ENCODE measurements at places on chromosomes 7 and 10.

DNA sequence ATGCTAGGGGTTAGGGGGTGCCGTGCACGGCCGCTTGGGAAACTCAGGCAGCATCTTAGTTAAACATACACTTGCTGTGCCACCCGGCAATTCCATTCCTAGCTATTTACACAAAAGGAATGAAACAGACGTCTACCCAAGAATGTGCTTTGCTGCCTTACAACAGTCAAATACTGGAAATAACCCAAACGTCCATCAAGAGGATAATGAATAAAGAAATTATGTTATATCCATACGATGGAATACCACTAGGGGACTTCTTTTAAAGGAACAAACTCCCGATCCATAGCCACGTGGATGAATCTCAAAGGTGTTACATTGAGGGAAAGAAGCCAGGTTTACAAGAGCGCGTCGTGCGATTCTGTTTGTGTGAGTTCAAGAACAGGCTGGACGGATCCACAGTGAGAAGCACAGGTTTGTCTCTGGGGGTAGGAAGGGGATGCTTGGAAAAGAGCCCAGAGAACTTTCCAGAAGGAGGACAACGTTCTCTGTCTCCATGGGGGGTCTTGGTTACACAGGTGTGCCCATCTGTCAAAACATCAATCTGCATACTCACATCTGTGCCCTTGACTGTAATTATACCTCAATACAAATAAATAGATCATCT lies 41.8 kb downstream of the STK32C start:
- DNase-seq, result no peak

DNA sequence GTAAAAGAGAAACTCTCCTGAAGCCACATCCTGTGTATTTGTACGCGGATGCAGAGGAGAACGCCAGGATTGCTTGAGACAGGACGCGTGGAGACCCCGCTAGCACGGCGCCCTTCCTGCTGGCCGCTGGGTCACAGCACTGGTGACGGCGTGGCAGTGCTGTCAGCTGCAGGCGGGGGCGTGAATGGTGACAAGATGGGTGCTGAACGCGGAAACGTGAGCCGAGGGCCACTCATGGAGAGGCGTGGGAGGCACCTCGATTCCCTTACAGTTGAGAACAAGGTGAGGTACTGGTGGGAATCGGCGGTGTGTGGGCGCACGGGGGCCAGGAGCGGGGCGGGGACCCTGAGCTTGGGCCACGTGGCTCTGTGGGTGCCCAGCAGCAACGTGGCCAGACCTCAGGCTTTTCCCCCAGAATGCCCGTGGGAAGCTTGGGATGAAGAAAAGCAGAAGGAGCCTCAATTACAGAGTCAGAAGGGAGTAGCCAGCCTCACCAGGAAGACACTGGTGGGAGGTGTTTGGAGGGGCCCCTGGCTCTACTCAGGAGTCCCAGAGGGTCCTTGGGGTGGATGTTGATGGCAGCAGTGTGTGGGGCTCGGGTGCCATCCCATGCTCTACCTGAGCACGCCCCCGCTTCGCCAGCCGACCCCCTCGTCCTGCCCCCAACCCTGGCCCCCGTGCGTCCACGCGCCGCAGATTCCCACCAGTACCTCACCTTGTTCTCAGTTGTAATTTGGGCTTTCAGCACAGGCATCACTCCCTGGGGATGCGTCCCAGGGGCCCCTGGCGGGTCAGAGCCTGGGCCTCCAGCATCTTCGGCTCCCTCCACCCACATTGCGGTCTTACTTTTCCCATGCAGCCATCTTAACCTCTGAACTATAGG lies 208.4 kb upstream of the TCERG1L start:
- no peak for DNase-seq

GRCh38 chr7:147053746-147054145 lies 937.1 kb downstream of the CNTNAP2 start:
- DNase-seq, result no peak

DNA sequence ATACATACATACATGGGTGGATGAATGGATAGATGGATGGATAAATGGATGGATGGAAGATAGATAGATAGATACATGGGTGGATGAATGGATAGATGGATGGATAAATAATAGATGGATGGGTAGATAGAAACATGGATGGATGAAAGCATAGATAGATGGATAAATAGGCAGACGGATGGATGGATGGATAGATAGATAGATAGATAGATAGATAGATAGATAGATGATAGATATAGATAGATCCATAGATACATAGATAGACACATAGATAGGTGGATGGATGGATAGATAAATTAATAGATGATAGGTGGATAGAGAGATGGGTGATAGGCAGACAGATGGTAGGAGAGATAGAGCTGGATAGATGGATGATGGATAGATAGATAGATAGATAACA lies 68.5 kb downstream of the FAM204A start:
- no peak for DNase-seq

DNA sequence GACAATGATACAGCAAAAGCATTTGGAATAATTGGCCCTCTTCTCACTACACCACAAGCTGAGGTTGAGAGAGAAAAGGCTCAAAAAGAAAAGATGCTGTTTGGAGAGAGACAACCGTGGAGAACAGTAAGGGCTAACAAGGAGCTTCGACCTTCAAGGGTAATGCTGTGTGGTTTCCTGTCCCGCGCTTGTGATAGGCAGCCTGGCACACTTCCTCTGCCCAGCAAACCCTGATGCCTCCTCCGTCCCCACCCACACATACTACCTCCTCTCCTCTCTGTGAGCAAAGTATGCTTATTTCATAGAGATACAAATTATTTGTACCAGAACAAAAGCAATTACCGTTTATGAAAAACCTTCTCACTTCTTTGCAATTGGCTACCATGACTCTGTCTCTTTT lies 755.4 kb downstream of the KCNMA1 start:
- DNase-seq, result no peak

DNA sequence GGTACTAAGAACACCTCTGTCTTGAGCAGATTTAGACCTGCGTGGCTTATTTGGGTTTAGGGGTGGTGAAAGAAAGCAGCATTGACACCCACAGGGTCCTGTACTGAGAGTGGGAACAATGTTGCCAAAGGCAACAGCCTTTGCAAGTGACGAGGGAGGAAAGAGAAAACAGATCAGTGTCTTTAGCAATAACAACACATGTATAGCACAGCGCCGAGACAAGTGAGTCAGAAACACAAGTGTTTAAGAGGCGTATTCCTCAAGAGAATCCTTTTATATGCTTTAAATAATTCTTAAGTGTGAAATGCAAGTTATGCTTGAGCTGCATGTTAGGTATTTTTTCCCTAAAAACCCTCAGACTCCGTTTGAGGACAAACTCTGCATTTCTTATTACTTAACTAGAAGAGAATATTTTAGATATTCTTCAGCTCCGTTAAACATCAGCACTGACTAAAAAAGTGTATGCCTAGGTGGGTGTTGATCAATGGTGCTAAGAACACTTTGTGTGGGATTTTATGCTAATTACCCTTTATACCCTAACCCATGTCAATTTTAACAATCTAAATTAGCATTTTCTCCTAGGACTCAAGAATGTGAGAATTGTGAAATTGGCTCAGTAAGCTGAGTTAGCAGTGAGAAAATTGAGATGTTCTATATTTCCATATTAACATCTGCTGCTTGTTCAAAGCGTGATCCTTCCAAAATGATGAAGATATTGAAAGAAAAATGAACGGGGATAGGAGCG lies 1095.4 kb upstream of the CELF2 start:
- no peak for DNase-seq

DNA sequence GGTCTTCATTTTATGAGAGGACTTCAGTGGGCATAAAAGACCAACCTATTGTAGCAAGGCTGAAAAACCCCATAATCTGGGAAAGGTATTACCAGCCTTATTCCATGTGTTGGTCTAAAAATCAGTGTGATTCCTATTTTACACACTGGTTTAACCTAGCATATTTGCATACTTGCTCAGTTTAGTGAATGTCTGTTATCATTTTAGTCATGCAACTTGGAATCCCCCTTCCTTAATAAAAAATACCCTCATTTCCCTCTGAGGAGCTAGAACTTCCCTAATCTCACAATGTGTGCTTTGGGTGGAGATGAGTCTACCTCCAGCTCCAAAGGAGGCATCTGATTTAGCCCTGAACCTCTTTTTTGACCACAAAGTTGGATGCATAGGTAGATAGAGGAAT lies 312.8 kb upstream of the SORCS1 start:
- no peak for DNase-seq

- no peak for DNase-seq
Measured at GRCh38 chr7:90629297-90629918, 33.3 kb downstream of the CDK14 start.

GRCh38 chr7:78673272-78673671 lies 780.2 kb downstream of the MAGI2 start:
- DNase-seq, result no peak

- no peak for DNase-seq
Measured at GRCh38 chr7:99404977-99405320, 3.4 kb downstream of the PDAP1 start.

DNA sequence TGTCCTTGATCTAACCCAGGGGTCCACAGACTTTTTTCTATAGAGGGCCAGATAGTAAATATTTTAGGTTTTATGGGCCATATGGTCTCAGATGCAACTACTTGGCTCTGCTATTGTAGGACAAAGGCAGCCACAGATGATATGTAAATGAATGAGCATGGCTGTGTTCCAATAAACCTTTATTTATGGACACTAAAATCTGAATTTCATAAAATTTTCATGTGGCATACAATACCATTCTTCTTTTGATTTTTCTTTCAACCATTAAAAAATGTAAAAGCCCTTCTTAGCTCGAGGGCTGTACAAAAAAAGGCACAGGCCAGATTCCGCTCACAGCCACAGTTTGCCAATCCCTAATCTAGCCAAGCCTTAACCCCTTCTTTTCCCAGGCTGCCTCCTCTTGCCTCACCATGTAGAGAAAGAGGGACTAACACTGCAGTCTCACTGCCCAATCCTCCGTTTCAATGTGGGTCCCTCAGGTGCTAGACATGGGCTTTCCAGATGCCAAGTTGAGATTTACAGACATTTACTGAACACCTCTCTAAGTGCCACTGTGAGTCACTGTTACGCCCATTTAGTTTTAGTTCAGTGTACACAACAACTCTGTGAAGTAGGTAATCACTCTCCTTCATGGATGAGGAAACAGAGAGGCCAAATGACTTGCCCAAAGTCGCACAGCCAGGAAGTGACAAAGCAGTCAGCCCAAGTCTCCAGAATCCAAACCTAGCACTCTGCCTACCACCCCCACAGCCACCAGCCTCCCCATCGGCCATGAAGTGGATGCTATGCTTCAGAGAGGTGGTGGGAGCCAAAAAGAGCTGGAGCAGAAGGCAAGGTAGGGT lies 132.6 kb upstream of the PDLIM1 start:
- DNase-seq, result no peak

DNA sequence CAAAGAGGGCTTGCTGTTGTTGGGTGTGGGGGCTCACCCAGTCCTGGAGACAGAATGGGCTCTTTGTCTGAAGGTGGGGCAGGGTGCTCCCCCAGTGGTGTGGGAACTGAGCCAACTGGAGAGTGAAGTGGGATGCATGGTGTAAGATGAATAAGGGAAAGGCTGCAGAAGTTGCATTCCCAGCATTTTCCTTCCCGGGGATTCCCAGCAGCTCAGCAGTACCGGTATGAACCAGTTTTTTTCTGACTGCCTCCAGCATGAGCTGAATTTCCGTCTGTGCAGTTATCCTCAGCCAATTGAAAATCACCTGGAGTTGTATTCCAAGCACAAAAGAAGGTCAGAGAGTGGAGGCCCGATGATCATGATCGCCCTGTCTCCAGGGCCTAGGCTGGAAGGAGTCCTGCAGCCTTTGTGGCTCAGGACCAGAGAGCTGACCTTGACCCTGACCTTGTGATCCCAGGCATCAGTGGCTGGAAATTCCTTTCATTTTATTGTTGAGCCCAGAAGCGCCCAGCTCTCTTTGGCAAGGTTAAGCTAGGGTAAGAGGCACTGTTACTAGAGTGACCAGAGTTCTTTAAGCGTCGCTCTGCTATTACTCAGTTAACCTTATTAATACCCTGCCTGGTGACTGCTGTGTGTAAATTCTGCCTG lies 33.4 kb downstream of the OGDH start:
- DNase-seq, result no peak

- no peak for DNase-seq
Measured at GRCh38 chr10:33550811-33551210, 216.3 kb upstream of the NRP1 start.

DNA sequence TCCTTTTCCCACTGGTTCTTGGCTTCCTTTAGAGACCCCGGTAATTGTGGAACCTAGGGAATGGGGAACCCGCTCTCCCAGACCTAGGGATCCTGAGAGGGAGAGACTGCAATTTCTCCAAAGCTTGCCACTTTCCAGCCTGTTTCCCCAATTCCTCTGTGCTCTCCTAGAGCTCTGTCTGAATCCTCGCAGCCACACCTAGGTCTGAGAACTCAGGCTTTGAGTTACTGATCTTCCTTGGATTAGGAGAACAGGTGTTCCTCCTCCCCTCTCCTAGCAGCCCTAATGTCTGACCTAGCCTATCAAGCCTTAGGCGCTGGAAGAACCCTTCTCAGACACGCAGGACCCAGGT lies 20.0 kb downstream of the WNT8B start:
- DNase-seq, result no peak

DNA sequence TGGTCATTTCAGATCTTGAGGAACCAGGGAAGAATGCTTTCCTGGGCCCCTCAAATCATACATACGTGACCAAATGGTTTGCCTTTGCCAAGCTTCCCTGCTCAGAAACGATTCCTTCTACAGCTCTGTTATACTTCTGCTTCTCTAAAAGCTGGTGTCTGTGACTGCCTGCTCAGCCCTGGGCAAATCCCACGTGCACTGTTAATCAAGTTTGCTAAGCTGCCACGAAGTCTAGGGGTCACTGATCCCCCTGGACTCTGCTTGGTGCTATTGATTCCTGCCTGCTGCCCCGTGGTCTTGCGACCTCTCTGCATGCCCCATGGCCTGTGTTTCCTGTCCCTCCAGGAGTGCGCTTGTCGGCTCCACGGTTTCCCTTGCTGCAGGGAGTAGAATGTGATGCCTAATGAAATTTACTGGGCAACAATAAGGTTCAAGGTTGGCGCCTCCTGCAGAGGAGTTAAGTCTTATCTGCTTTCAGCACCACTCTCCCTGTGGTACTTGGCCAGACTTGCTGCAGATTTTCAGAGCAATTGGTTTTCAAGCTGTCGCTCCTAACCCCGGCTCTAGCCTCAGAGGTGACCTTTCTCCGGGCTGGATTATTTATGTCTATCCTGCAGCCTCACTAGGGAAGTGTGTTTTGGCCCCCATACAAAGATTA lies 201.6 kb upstream of the FZD8 start:
- no peak for DNase-seq

DNA sequence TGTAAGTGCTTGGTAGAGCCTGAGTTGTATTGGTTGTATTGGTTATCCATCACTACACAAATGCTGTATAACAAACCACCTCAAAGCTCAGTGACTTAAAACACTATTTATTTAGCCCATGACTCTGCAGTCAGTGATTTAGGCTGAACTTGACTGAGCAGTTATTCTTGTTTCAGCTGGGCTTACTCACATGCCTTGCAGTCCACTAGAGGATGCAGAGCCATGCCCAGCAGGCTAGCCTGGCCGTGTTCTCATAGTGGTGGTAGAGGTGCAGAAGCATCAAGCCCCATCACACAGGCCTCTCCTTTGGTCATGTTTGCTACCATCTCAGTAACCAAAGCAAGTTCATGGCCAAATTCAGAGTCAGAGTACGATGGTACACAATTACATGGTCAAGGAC lies 43.9 kb downstream of the LUC7L2 start:
- no peak for DNase-seq

- DNase-seq, result no peak
Measured at GRCh38 chr7:95777269-95777668, 4.9 kb downstream of the DYNC1I1 start.

GRCh38 chr7:37344886-37345579 lies 103.6 kb downstream of the ELMO1 start:
- no peak for DNase-seq

- DNase-seq, result no peak
Measured at GRCh38 chr7:154789404-154789803, 213.5 kb downstream of the PAXIP1 start.

GRCh38 chr10:1672001-1672781 lies 65.1 kb downstream of the ADARB2 start:
- no peak for DNase-seq
